ENCODE measurements at places on chromosomes 5 and 9. TPM values are rescaled to one million over a fixed set of nuclear protein-coding genes. Genes with fewer than 3 reads are reported as not detected.

DNA sequence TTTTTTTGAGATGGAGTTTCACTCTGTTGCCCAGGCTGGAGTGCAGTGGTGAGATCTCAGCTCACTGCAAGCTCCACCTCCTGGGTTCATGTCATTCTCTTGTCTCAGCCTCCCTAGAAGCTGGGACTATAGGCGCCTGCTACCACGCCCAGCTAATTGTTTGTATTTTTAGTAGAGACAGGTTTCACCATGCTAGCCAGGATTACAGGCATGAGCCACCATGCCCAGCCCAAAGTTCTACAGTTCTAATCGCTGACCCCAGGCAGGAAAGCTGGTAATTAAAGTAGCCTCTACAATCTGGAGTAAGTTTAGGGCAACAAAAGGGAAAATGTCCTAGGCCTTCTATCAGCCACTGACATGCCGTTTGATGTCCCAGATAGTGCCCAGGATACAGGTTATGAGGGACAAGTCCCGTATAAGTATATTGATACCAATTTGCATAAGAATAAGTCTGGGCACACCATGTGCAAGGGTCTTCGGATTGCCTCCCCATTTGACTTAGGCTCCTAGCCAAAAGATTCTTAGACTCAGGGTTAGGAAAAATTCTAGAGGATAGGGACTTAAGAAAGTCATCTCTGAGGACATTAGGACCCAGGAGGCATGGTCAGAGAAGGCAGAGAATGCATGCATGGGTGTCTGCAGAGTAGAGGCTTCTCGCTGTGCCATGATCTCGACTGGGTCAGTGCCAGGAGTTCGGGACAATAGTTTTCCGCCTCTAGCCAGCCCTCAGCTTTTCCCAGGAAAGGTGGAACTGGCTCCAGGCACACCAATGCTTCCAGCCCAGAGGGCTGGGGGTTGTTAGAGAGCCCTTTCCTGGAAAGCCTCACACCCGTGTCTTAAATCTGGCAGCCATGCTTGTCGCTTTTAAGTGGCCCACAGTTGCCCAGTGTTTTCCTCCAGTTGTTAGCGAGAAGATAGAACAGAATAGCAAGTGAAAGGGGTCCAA lies 1111.1 kb downstream of the TAF11L14 start:
- peak overlapping the region; percentile 47 for H3K4me3 ChIP-seq
- no peak overlapping the region for H3K27ac ChIP-seq
- H3K4me1 ChIP-seq: no peaks in the 10 kb centered on the region
- no peaks in the 10 kb centered on the region for H3K27me3 ChIP-seq

The DMGDH gene
- 2.4 TPM for total RNA-seq

DNA sequence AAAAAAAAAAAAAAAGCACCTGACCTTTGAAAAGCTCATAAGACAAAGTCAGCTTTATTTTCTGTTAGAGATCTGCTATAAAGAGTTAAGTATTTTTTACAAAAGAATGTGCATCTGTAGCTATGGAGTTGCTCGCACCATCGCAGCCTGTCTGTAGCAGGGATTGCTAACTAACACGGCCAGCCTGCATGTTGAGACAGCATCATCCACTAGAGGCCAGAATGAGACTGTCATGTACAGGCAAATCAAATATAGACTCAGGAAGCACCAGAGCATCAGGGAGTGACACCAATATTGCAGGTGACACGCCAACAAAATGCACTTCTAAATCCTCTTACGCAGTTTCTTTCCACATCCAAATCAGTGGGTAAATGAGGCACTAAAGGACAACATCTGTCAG lies 136.3 kb upstream of the RASEF start:
- peaks cover 19% of the 10 kb centered on the region for H3K27me3 ChIP-seq
- no peaks in the 10 kb centered on the region for H3K36me3 ChIP-seq
- H3K4me3 ChIP-seq: no peak overlapping the region
- no peak overlapping the region for H3K27ac ChIP-seq

DNA sequence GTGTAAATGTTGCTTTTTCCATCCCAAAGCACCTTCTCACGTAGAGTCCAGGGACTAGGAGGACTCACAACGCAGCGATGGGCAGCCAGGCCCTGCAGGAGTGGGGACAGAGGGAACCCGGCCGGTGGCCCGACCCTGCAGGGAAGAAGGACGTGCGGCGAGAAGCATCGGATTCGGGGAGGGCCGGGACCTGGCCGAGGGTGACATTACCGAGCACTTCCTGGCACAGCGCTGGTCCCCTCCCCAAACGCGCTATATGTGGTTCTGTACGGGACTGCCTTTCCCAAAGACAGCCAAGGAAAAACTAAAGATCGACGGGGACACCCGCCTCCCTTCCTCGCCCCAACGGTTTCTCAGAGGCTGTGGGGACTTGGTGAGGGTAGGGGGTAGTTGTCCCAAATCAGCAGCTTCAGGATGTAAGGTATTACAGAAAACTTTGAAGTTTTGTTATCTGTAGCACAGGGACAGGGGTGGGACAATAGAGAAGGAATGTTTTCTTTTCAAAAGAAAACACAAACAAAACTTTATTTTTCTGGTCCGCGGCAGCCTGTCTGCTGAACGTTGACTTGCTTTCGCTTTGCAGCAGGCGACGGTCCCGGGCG lies 887 bp upstream of the MAP3K1 start:
- H3K4me3 ChIP-seq: peak overlapping the region; percentile 79
- peaks cover 33% of the 10 kb centered on the region for H3K4me1 ChIP-seq
- peak overlapping the region; percentile 68 for H3K27ac ChIP-seq

DNA sequence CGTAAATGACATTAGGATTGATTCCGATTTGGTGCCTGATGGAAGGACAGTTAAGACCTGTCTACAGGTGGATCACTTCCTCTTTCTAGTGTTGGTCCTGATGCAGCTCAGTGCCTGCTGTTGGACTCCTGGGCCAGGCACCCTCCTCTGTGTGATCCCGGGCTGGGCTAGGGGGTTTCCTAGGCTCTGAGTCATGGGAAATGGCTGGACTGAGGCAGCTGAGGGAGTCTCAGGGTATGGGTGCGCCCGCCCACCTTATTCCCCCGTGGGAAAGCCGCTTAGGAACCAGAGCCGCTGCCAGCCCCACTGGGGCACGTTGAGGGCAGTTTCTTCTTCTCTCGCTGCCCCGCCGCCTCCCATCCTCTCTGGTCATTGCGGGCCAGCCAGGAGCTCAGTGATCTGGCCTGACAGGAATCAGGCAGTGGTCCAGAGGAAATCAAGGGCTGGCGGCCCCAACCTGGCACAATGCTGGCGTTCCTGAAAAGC lies 12.9 kb downstream of the TCF7 start:
- no peak for DNase-seq
- H3K27me3 ChIP-seq: no peaks in the 10 kb centered on the region
- H3K36me3 ChIP-seq: peaks cover 3% of the 10 kb centered on the region
- no peak overlapping the region for H3K4me3 ChIP-seq

- DNase-seq: peak; percentile 69
- H3K4me3 ChIP-seq: no peak overlapping the region
- peaks cover 4% of the 10 kb centered on the region for H3K4me1 ChIP-seq
- no peaks in the 10 kb centered on the region for H3K27me3 ChIP-seq
These were observed 12.7 kb downstream of the ANKS6 start for GRCh38 chr9:98783518-98784226.

DNA sequence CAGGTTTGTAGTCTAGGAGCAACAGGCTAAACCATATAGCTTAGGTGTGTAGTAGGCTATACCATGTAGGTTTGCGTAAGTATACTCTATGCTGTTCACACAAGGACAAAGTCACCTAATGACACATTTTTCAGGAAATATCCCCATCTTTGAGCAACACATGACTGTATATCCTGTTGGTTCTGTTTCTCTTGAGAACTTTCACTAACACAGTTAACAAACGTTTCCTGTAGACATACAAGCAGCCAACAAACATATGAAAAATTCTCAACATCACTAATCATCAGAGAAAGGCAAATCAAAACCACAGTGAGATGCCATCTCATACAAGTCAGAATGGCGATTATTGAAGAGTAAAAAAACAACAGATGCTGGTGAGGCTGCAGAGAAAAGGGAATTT lies 68.2 kb downstream of the NR2F1-AS1 start:
- H3K27me3 ChIP-seq: no peaks in the 10 kb centered on the region
- no peak overlapping the region for H3K4me3 ChIP-seq
- peaks cover 11% of the 10 kb centered on the region for H3K4me1 ChIP-seq

DNA sequence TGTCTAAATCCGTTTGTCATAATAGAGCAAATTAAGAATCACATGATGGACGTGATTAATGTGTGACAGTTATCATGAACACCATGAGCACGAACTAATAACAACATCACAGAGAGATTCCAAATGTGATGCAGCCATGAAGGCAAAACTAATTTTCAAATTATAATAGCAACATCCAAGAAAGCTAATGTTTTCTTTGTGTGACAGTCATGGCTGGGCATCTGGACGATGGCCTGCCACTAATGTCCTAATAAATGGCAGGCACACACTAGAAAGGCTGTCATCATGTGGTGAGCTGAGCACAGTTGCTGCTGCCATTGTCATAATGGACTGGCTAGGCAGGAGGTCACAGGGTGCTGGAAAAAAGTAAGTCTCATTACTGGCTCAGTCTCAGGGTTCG lies 280.0 kb upstream of the EFNA5 start:
- DNase-seq: no peak
- H3K27ac ChIP-seq: no peak overlapping the region
- H3K27me3 ChIP-seq: no peaks in the 10 kb centered on the region
- no peak overlapping the region for H3K4me3 ChIP-seq
- no peaks in the 10 kb centered on the region for H3K36me3 ChIP-seq
- H3K4me1 ChIP-seq: peaks cover 10% of the 10 kb centered on the region

GRCh38 chr5:59943452-59944113 lies 50.1 kb upstream of the PDE4D start:
- H3K27ac ChIP-seq: no peak overlapping the region
- no peaks in the 10 kb centered on the region for H3K36me3 ChIP-seq
- no peak for DNase-seq

The CCDC127 gene
- total RNA-seq: 9.9 TPM
